Ascending aorta (tissue), 2 donors: ENCODE measurements at places on chromosomes 11 and 22.

GRCh38 chr22:32216911-32217310 lies 12.0 kb upstream of the RFPL2 start:
- H3K27me3 ChIP-seq = no peaks in the 10 kb centered on the region
- no peaks in the 10 kb centered on the region for H3K4me1 ChIP-seq
- no peaks in the 10 kb centered on the region for H3K36me3 ChIP-seq

DNA sequence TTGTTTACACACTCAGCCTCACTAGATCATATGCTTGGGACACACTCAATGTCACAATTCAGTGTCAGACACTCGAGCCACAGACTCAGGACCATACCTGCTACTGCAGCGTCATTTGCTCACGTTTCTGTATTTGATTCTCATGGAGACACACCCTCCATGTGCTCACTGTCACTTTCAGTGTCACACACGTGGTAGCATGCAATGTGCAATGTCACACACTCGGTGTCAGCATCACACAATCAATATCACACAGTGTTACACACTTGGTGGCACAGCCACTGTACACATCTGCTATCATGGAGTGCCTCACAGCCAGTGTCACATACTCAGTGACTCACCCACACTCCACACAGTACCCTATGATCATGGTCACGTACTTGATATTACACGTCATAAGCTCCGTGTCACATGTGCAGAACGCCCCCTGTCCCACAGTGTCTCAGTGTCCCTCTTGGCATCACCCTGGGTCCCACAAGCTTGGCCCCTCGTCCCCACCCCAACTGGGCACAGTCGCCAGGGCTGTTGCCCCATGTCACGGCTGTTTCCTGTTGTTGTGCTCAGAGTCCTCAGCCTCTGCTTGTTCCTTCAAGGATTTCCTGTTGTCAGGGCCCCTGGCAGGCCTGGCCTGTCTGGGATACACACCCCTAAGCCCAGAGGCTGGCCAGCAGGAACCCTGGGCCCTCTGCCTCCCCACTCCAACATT lies 49.6 kb downstream of the PDE2A start:
- no peaks in the 10 kb centered on the region for H3K36me3 ChIP-seq
- DNase-seq = peak; percentile 33
- H3K27me3 ChIP-seq = no peaks in the 10 kb centered on the region
- H3K4me3 ChIP-seq = no peak overlapping the region

GRCh38 chr11:1036303-1036923 lies at the start of gene MUC6:
MUC6 (minus strand) TSS chr11:1036718; CDS start chr11:1036655, 63 bp downstream.
- peaks cover 8% of the 10 kb centered on the region for H3K4me1 ChIP-seq
- H3K4me3 ChIP-seq = no peak within 1 kb of the TSS
- H3K27me3 ChIP-seq = no peaks in the 10 kb centered on the region
- no peaks in the 10 kb centered on the region for H3K36me3 ChIP-seq
- no peak for DNase-seq
- H3K27ac ChIP-seq = no peak within 1 kb of the TSS

- no peaks in the 10 kb centered on the region for H3K4me1 ChIP-seq
- H3K36me3 ChIP-seq = no peaks in the 10 kb centered on the region
- H3K4me3 ChIP-seq = peak overlapping the region; percentile 54
- H3K27me3 ChIP-seq = no peaks in the 10 kb centered on the region
- DNase-seq = no peak
These were observed 203.5 kb upstream of the MTNR1B start for GRCh38 chr11:92765965-92766371.

DNA sequence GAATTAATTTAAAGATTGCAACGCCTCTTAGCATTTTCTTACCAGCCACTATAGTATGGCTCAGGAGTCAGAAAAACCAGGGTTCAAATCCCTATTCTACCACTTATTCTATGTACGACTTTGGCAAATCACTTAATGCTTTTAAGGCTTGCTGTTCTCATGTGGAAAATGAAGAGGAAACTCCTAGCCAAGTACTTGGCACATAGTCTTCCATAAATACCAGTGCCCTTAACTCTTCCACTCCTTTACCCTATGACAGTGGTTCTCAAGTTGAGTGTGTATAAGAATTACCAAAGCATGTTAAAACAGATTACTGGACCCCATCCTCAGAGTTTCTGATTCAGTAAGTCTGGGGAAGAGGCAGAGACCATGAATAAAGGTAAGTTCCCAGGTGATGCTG lies 107.6 kb downstream of the RBFOX2 start:
- H3K36me3 ChIP-seq = no peaks in the 10 kb centered on the region
- H3K4me1 ChIP-seq = peaks cover 36% of the 10 kb centered on the region
- no peaks in the 10 kb centered on the region for H3K27me3 ChIP-seq

DNA sequence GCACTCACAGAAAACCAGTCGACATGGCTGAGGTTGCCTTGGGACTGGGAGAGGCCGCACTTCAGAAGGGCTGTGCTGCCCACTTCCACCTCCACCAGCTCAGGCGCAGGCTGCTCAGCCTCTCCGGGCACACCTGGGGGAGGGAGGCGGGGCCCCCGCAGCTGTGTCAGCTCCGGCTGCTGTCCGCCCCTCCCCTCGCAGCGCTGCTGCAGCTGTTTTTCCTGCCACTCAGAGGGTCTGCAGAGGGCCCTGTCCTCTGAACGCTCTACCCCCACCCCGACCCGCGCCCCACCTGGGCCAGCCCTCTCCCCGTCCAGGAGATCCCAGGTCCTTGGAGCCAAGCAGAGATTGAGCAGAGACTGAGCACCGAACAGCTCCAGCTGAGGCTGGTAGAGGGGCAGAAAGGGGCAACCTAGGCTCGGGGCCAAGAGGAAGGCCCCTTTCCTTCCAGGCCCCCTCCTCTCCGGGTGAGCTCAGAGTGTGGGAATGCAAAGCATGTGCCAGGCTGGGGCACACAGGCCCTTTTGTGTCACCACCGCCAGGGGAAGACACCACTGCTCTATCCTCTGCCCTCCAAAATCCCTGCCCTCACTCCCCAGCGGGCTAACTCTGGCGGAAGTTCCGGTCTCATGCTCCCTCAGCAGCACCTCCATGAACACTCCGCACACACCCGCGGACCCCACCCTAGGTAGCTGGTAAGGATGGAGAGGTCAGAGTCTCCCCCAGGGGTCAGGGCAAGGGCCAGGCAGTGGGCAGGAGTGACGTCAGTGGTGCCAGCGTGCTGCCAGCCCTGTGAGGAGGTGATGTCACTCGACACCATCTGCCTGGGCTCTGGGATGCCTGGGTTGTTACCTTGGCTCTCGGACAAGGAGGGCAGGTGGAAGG lies 1.6 kb downstream of the MCAM start:
- no peaks in the 10 kb centered on the region for H3K27me3 ChIP-seq
- peaks cover 20% of the 10 kb centered on the region for H3K4me1 ChIP-seq
- peak overlapping the region; percentile 92 for H3K4me3 ChIP-seq
- peak overlapping the region; percentile 99 for H3K27ac ChIP-seq
- peak; percentile 82 for DNase-seq

GRCh38 chr11:80350541-80350940 lies 909.7 kb upstream of the TENM4 start:
- no peak for DNase-seq
- no peaks in the 10 kb centered on the region for H3K36me3 ChIP-seq
- no peak overlapping the region for H3K27ac ChIP-seq
- H3K4me3 ChIP-seq = no peak overlapping the region

- DNase-seq = no peak
- no peaks in the 10 kb centered on the region for H3K27me3 ChIP-seq
- no peak overlapping the region for H3K4me3 ChIP-seq
- H3K36me3 ChIP-seq = no peaks in the 10 kb centered on the region
These were observed 171.0 kb upstream of the ARHGAP20 start for GRCh38 chr11:110883256-110883655.

DNA sequence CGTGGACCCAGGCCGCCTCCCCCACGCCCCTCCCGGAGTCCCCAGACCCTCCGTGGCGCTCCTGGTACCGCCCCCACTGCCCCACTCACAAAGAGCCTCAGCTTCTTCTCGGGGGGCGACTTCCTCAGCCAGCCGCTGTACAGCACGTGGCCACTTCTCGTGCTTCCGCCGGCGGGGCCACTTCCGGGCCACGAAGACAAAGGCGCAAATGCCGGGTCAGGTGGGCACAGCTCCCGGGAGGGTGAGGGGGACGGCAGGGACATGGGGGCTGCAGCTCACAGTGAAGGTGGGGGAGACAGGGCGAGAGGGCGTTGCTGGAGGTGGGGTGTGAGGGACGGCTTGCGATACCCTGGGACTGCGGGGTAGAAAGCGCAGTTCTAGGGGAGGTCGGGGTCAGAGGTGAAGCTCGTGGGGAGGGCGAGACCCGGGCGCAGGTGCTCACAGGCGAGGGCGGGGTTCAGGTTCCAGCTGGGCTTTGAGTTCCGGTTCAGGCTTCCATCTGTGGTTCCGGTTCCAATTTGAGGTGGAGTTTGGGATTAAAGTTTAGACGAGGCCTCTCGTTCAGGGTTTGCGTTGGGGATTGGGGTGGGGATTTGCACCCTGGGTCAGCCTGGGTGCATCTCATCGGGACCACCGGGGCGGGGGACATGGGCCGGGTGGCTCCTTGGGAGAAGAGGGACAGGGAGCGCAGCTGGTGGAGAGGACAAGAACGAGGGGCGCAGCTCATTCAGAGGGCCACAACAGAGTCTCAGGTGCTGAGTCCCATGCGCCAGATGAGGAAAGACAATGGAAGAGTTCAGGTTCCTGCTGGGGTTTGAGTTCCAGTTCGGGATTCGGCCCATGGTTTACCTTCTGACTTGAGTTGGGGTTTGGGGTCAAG lies at the start of gene GAB4:
Gene GAB4, minus strand, starts transcription at position 371 of the 880 bp plus-strand sequence. Its CDS starts 108 bp downstream, at position 263.
- no peaks in the 10 kb centered on the region for H3K27me3 ChIP-seq
- H3K36me3 ChIP-seq = no peaks in the 10 kb centered on the region
- no peaks in the 10 kb centered on the region for H3K4me1 ChIP-seq
- no peak within 1 kb of the TSS for H3K4me3 ChIP-seq

DNA sequence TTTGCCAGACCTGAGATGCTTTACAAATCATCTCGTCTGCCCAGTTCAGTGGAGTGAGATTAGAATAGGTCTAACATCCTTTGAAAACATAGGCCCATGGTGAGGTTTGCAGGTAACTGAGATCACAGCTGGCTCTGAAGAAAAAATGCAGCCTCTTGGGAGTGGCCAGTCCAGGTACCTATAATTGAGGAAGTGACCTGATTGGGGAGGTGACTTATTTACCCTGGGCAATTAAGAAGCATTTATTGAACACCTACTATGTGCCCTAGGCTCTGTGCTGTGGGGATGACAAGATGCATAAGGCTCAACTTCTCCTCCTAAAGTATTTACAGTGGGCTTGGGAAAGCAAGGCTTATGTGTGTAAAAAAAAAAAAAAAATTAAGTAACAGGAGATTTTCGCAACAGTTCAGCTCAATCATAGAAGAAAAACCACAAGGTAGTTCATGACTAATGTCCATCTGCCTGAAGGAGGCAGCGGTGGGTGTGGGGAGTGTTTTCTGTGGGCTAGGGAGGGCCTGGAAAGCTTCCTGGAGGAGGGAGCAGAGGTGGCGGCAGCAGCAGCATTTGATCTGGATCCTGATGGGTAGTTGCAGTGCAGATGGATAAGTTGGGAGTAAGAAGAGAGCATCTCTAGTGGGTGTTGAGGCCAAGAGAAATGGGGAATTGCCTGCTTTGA lies 16.1 kb downstream of the MICAL2 start:
- H3K4me1 ChIP-seq = peaks cover 79% of the 10 kb centered on the region
- peak overlapping the region; percentile 92 for H3K27ac ChIP-seq
- H3K27me3 ChIP-seq = no peaks in the 10 kb centered on the region
- H3K36me3 ChIP-seq = peaks cover 38% of the 10 kb centered on the region
- peak; percentile 10 for DNase-seq
- no peak overlapping the region for H3K4me3 ChIP-seq

DNA sequence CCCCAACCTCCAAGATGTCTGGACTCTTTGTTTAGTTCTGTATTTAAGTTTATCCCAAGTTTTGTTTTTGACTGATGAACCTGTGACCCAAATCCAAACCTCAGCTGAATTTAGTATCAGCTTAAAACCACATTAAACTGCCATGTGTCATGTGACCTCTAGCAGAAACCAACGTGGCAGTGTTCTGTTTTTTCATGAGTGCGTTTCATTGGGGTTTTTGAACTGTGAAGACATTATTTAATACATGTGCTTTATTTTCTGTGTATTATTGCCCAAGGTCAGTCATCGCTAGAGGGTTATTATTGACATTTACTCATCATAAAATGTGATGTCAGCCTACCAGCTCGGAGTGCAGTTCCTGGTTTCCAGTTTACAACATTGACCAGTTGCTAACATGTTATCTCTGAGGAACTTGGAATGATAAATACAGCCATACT lies 1.8 kb downstream of the TLCD5 start:
- peaks cover 6% of the 10 kb centered on the region for H3K36me3 ChIP-seq
- H3K27me3 ChIP-seq = no peaks in the 10 kb centered on the region
- H3K27ac ChIP-seq = peak overlapping the region; percentile 85
- no peak for DNase-seq
- H3K4me1 ChIP-seq = peaks cover 21% of the 10 kb centered on the region
- H3K4me3 ChIP-seq = peak overlapping the region; percentile 66

- H3K27me3 ChIP-seq = no peaks in the 10 kb centered on the region
- H3K4me3 ChIP-seq = peak overlapping the region; percentile 63
- H3K27ac ChIP-seq = peak overlapping the region; percentile 75
- DNase-seq = peak; percentile 41
- peaks cover 19% of the 10 kb centered on the region for H3K4me1 ChIP-seq
These were observed 10.3 kb upstream of the MB start for GRCh38 chr22:35627267-35628041.

GRCh38 chr11:2376751-2377451 lies at the start of gene CD81:
CD81 (plus strand) TSS chr11:2377310; CDS start chr11:2377550, 240 bp downstream.
- H3K4me1 ChIP-seq = peaks cover 12% of the 10 kb centered on the region
- no peaks in the 10 kb centered on the region for H3K27me3 ChIP-seq
- no peak for DNase-seq
- H3K36me3 ChIP-seq = no peaks in the 10 kb centered on the region
- peak within 1 kb of the TSS; percentile 79 for H3K4me3 ChIP-seq

DNA sequence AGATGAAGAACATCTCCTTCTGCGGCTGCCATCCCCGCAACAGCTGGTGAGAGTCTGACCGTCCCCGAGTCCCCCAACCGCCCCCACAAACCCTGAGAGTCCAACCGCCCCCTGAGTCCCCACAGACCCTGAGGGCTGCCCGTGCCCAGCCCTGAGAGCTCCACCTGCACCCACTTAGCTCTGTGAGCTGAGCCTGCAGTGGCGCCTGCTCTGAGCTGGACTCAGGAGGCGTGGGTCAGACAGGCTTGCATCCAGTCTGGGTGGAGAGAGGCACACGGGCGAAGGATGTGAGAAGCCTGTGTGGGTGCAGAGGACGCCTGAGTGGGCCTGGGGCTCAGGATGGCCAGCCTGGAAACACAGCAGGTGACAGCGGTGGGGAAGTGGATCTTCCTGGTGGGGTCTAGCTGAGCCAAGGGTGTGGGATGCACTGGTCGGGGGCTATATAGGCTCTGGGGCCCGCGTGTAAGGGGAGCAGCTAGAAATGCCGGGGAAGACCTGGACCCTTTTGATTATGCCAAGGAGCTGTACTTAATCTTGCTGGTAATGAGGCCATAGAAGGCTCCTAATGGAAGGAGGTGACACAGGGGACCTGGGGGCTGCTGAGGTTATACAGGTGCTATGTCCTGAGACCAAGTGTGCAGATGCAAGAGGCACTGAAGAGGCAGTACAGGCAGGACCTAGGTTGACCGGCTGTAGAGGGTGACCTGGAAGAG lies 6.5 kb downstream of the MAPK8IP2 start:
- H3K4me1 ChIP-seq = no peaks in the 10 kb centered on the region

- no peak overlapping the region for H3K4me3 ChIP-seq
- H3K4me1 ChIP-seq = peaks cover 13% of the 10 kb centered on the region
- no peak for DNase-seq
- no peak overlapping the region for H3K27ac ChIP-seq
These were observed 15.1 kb downstream of the FIBIN start for GRCh38 chr11:27008811-27009535.

GRCh38 chr11:121240650-121241303 lies 51.8 kb upstream of the SC5D start:
- DNase-seq = no peak
- H3K36me3 ChIP-seq = no peaks in the 10 kb centered on the region
- H3K27ac ChIP-seq = no peak overlapping the region
- H3K27me3 ChIP-seq = no peaks in the 10 kb centered on the region

- H3K4me1 ChIP-seq = no peaks in the 10 kb centered on the region
- DNase-seq = no peak
These were observed 9.8 kb upstream of the EIF3F start for GRCh38 chr11:7977232-7977917.
